ENCODE measurements at places on chromosomes 5 and 9.

DNA sequence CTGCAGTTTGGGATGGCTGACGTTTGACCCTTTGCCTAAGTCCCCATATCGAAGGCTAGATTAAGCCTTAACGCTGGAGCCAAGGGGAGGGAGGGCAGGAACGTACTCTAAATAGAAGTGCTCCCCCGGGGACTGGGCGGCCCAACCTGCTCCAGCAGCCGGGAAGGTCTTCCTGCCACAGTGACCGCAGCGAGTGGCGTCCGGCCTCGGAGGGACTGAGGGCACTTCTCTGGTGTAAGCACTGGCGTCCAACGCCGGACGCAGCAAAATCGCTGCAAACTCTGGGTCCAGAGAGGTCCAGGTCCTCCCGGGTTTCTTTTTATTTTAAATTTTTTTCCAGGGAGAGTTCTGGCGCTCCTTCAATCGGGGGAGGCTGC, 505 bp upstream of the ACER2 start:
- DNase-seq: no peak

DNA sequence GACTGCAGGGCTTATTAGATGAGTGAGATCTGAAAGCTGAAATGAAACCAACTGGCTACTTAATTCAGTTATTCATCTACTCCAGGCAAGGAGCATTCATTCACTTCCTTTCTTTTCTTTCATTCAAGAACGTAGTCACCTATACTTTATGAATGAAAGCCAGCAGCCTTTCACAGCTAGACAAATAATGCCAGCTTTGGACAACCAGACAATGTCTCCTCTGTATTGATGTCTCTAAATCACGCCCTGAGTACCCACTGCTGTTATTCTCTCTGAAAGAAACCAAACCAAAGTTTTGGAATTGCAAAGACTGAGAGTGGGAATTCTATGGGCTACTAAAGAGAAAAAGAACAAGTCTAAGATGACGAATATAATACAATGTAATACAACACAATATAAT, 121.2 kb upstream of the PTPN3 start:
- DNase-seq: no peak

DNA sequence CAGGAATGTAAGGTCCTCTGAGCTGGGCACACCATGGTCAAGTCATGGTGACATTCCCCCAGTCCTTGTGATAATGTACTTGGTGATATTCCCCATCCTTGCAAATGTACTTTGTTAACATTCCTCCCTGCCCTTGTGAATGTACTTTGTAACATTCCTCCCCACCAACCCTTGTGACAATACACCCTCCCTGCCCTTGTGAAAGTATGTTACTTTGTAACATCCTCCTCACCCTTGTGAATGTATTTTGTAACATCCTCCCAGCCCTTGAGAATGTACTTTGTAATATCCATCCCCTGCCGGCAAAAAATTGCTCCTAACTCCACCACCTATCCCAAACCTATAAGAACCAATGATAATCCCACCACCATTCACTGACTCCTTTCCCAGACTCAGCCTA, 53.3 kb downstream of the RAPGEF6 start:
- DNase-seq: no peak

DNA sequence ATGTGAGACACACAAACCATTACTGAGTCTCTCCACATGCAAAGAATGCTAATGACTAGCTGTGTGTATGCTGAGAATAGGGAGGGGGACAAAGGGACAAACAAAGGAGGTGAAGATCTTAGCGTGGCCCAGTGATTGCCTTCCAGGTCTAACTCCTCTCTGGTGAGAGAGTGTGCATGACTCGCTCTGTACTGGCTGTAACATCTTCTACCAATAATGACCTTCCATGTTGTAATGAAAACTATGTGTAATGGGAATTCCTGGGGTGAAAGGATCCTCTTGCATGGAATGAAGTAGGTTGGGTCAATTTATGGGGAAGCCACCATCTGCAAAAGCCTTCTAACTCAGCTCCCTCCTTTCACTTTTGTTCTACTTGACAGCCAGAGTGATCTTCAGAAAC, 24.4 kb upstream of the GPR151 start:
- DNase-seq: no peak

DNA sequence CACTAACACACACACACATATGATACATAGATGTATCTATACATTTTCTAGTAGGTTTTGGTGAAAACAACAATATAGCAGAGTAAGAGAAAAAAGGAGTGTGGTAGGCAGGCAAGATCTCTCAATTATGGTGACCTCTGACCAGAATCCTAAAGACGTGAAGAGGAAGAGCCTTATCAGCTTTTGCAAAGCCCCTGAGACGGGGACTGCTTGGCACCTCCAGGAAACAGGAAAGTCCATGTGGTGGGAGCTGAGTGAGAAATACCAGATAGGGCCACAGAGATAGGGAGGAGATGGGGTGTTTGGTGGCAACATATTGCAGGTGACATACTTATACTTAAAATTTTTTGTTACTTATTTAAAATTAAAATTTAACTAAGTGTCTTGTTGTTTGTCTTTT, 39.9 kb upstream of the CTXN3 start:
- DNase-seq: no peak

DNA sequence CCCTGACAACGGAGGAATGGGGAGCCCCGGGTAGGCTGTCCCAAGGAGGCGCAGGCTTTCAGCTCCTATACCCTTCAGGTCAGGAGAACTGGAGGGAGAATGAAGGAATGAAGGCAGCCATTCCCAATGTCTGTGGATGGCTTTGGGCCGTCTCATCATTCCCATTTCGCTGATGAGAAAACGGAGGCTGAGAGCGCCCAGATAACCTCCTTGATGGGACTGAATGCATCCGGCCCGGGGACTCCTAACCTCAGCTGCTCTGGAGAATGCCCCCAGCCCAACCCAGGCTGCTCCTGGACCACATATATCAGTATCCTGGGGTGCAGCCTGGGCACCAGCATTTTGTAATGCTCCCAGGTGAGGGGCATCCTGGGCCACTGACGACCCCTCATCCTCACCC, 52.6 kb upstream of the RNU6ATAC start:
- no peak for DNase-seq

- no peak for DNase-seq
These were observed 2.0 kb downstream of the BRD3 start for GRCh38 chr9:134065612-134066419.

GRCh38 chr9:976943-977837, 735 bp downstream of the DMRT3 start:
- peak; percentile 59 for DNase-seq

All from NCI-H345 (cell line).